Activated T-cell treated with anti-CD3 and anti-CD28 coated beads, Interleukin-2, amount 50 U/mL, for 72 hours (primary cell): ENCODE measurements at places on chromosomes 11 and 22. TPM values are rescaled to one million over a fixed set of nuclear protein-coding genes. Genes with fewer than 3 reads are reported as not detected.

C11orf86 gene
- not detected for total RNA-seq

CRELD2 gene
- 33.2 TPM for total RNA-seq

ABTB2 gene
- total RNA-seq, result 2.2 TPM

RAC2 gene
- 620 TPM for total RNA-seq

GVQW3 gene
- 3.8 TPM for total RNA-seq

CALCA gene
- not detected for total RNA-seq

OR51B5 gene
- not detected for total RNA-seq

KDM4D gene
- total RNA-seq, result 1.8 TPM

OR51G2 gene
- total RNA-seq, result not detected

LGALS1 gene
- 803 TPM for total RNA-seq

NRGN gene
- 4.2 TPM for total RNA-seq

BIK gene
- total RNA-seq, result 5.0 TPM

AAMDC gene
- total RNA-seq, result 10.5 TPM

SLC22A6 gene
- not detected for total RNA-seq

GAB4 gene
- total RNA-seq, result not detected

POU2AF2 gene
- total RNA-seq, result not detected

TMPRSS13 gene
- total RNA-seq, result 3.0 TPM

FZD4 gene
- total RNA-seq, result 0.31 TPM

MS4A2 gene
- not detected for total RNA-seq

CAPRIN1 gene
- total RNA-seq, result 190 TPM

TPH1 gene
- 0.25 TPM for total RNA-seq

LRP5 gene
- total RNA-seq, result 6.8 TPM

CYB5R3 gene
- 67.1 TPM for total RNA-seq

LDHAL6A gene
- total RNA-seq, result not detected

CDC42BPG gene
- 1.1 TPM for total RNA-seq

C11orf97 gene
- not detected for total RNA-seq

PRG3 gene
- not detected for total RNA-seq

SYCE3 gene
- 1.7 TPM for total RNA-seq

ASRGL1 gene
- total RNA-seq, result 8.8 TPM

KCNJ1 gene
- total RNA-seq, result not detected

P2RY2 gene
- not detected for total RNA-seq

SYTL2 gene
- total RNA-seq, result 34.4 TPM

SORL1 gene
- total RNA-seq, result 66.3 TPM

GAL gene
- 0.53 TPM for total RNA-seq

SHANK2 gene
- 0.12 TPM for total RNA-seq

TEAD1 gene
- 0.35 TPM for total RNA-seq

OR2AG1 gene
- not detected for total RNA-seq

VSIG10L2 gene
- not detected for total RNA-seq

CCDC89 gene
- total RNA-seq, result 0.90 TPM

RAB36 gene
- total RNA-seq, result 0.19 TPM

LRRC74B gene
- not detected for total RNA-seq

MYEOV gene
- 0.42 TPM for total RNA-seq

GSTT2 gene
- total RNA-seq, result not detected

TRPC6 gene
- total RNA-seq, result not detected

ARHGEF17 gene
- total RNA-seq, result 0.05 TPM

FAM111B gene
- 7.4 TPM for total RNA-seq

TMEM123 gene
- total RNA-seq, result 347 TPM
